ENCODE measurements at places on chromosomes 12 and 14.

DNA sequence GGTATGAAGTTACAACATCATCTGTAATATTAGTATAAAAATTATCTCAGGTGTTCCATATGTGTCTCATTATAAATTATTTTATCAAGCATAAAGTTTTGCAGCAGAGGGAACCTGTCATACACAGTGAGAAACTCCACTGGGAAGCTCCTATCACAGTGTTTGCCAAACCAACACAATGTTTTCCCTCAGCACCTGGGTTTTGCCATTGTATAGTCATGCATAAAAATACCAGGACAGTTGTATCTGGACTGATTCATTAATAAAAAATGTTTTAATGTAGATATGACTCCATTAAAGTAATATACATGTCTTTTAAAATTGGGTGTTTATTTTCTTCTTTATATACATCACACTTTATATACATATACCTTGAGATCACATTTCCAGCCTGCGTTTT is 56.6 kb downstream of the METTL25 start:
- DNase-seq: peak; percentile 1

GRCh38 chr12:98594050-98594835 is 757 bp downstream of the SLC25A3 start:
- DNase-seq: no peak

GRCh38 chr14:103293465-103293864 is 40.6 kb upstream of the EIF5 start:
- no peak for DNase-seq

DNA sequence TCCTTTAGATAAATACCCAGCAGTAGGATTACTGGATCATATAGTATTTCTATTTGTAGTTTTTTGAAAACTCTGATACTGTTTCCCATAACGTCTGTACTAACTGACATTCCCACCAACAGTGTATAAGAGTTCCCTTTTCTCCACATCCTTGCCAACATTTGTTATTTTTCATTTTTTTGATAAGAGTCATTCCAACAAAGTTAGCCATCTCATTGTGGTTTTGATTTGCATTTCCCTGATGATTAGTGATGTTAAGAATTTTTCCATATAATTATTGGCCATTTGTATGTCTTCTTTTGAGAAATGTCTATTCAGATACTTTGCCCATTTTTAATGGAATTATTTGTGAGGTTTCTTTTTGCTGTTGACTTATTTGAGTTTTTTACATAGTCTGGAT is 486.0 kb downstream of the FLRT2 start:
- peak; percentile 84 for DNase-seq

GRCh38 chr12:53450936-53451335 is 966 bp upstream of the PCBP2 start:
- DNase-seq: no peak

DNA sequence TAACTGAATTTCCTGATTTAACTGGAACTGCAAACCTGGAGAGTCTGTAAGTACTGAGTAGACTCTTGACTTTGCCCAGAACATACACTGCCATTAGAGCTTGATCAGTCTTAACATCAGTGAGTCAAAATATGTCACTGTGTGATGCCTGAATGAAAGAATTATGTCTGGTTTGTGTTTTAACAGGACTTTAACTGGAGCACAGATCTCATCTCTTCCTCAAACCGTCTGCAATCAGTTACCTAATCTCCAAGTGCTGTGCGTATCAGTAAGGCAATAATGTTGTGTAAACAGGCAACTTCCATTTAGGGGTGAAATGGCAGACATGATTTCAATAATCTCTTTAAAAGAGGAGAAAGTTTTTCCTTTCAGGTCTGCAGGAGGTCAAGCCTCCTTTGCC is 97.0 kb downstream of the ZFC3H1 start:
- DNase-seq: no peak

DNA sequence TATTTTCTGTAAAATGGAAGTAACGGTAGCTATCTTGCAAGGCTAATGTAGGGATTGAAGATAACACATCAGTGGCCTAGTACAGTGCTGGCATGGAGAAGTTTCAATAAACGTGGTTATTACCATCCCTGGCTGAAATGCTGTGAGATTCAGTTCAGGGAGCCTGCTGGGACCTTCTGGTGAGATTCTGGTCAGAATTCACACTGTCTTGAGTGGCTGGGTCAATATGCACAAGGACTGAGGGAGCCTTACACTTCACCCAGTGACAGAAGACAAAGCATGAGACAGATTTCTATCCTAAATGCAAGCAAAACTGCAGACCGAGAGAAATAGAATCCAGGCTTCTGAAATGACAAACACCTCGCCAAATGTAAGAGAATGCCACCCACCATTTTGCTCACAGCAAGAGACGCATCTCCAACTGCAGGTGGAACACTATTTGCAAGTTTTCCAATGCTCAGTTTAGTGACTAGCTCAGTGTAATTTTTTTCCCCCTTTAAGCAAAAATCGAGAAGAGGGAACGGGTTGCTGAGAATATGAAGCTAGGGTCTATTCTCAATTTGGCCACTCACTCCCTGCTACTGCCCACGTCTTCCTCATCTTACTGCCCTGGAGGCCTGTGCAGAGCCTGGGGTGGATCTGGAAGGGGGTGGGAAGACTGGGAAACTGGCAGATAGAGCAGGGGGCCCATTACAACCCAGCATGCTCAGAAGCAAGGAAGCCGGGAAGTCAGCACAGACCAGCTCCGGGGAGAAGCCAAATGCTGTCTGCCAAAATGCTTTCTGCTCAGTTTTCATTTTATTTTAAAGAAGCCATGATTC is 201.3 kb downstream of the TTC7B start:
- no peak for DNase-seq

DNA sequence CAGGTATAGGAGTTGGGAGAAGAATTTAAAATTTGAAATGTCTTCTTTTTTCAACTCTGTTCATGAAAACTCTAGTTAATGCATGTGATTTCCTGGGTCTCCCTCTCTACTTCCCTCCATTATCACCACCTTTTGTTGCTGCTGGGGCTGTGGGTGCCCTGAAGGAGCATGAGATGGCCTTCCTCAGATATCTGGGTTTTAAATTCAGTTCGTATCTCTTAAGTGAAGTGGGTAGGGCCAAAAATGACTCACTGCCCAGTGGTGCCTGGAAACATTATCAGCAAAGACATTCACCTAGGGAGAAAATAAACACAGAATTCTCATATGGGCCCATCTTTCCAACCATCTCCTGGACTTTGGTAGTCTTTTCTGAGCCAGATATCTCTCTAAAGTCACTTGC is 234.9 kb upstream of the PLEKHG7 start:
- no peak for DNase-seq

All from fibroblast of skin of scalp (primary cell).